ENCODE measurements at places on chromosomes 2 and 18.

DNA sequence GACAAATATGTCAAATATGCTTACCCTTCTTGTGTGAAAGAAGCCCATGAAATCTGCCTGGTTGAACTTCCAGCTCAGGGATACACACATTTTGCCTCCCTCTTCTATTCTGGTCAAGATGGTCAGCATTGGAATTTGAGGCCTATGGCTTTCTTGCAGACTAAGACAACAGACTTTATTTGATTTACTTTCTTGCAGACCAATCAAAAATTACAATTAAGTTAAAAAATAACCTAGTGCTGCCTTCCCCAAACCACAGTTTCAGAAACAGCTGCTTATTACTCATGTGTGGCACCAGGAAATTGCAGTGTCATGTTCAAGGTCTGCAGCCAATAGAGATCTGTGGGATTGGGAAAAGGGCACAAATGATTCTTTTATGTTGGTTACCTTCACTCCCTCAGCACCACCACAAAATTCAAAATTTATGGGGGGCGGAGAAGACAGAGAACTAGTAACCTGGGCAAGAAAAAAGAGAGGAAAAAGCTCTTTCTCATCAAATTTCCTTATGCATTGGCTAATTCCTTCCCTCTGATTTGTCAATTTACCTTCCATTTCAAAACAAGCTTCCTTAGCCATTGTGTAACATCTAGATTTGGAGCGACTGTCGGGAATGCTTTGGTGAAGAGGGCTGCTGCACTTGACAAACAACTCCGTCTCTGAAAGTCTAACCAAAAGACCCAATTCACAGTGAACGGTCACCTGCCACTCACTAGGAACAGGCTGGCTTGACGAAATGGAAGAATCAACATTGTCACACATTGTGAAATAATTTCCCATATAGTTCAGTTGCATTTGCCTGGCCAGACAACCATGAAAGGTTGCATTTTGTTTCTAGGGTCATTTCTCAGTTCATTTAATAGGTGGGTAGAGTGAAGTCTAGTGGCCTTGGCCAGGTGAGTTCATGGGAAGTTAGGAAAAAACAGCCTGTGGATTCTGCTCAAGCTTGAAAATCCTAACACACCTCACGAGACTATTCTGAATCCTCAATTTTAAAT, 100.4 kb upstream of the FZD5 start:
- DNase-seq, result peak; percentile 84

- DNase-seq, result no peak
Measured at GRCh38 chr2:201275069-201275468, 14.7 kb downstream of the CASP8 start.

GRCh38 chr18:730692-731091, 18.3 kb upstream of the ENOSF1 start:
- DNase-seq, result no peak

DNA sequence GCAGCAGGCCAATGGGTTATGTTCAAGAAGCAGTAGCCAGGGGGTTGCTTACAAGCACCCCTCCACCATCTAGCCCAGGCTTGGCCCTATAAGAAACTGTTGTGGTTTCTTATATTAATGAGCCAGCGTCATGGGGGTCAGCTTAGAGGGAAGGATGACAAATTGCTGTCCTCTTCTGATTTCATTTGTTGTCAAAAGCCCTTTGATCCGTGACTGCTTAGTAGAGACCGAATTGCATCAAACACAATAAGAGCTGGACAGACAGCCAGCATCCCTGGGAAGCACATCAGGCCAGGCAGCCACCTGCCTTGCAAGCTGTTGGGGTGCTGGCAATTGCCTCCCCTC, 206.6 kb upstream of the SETBP1 start:
- DNase-seq, result no peak

DNA sequence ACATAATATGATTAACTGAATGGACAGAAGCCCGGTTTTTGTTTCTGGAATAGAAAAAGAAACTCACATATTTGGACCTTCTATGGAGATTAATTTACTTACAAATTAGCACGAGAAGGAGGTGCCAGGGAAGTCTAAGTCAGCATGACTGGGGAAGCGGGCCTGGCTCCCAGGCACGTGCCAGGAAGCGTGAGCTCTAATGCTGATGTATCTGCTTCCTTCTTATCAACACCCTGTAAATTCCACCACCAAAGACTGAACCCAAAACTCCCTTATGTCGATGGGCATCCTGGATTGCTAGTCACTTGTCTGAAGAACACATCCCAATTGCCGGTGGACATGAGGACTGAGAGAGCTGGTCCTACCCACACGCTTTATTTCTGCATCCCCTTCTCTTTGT, 134.5 kb downstream of the GALNT14 start:
- no peak for DNase-seq

GRCh38 chr2:224039080-224039769, at the start of gene SERPINE2:
Gene SERPINE2 (minus strand): TSS chr2:224039286. CDS start chr2:224001900, 37,386 bp downstream.
- peak; percentile 67 for DNase-seq

DNA sequence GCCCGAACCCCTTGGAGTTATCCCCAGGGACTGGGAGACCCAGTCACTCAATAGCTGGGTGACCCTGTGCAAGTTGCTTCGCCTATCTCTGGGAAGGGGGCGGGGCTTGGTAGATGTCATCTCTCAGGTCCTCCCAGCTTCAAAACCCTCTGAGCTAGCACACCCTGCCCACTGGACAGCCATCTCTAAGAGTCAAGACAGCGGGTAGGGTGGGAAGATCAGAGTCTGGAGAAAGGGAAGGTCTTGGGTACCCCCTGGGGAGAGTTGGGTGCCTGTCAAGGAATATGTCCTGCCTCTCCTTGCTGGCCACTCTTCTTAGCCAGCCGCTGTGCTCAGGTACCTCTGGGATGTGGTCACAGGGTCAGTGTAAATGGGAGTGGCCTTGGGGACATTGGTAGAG, 8.0 kb downstream of the GLI2 start:
- DNase-seq, result no peak

DNA sequence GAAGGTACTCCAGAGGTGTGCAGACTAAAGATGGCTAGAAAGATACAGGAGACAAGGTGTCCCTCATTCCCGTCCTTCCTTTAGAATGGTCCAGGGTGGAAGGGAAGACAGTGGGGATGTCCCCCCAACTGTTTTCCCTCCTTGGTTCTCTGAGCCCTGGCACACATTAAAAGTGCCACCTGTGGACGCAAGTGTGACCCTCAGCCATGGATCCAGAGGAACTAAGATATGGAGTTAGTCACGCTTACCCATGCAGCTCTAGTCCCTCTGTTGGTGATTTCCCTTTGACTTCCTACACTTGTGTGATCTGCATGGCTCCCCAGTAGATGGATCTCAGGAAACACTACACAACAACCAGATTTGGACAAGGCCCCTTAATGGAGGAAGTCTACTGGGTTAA, 113.1 kb upstream of the SRD5A2 start:
- no peak for DNase-seq

- DNase-seq, result no peak
Measured at GRCh38 chr18:78980279-78980771, 707 bp downstream of the SALL3 start.

Data from HT1080 (cell line).